ENCODE measurements at places on chromosomes 16 and 17.

DNA sequence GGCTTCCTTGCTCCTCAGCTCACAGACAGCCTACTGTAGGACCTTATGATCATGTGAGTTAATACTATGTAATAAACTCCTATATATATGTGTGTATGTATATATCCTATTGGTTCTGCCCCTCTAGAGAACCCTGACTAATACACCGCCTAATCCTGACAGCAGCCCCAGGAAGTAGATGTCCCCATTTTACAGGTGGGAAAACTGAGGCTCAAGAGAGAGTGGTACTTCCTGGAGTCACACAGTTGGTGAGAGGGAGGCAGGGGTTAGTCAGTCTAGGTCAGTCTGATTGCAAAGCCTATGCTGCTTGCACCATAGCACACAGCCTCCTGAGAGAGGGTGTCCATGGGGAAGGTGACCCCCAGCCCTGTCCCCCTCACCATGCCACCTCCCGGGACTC lies 42.7 kb upstream of the C16orf82 start:
- DNase-seq = no peak

DNA sequence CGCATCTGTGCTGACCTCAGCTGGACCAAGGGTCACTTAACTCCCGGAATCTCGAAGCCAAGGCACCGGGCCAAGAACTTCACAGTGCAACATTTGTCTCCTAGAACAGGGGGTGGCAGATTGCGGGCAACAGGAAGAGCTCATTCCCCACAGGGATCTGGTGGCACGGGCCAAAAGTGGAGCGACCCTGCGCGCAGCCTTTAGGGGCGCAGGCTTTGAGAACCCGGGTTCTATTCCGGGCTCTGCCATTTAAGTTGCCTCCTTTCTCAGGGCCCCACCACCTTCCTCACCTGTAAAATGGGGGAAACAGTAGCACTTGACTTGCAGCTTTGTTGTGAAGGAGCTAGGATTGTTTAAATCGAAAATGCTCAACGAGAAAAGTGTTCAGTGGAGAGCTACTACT lies 651 bp downstream of the SHMT1 start:
- no peak for DNase-seq

DNA sequence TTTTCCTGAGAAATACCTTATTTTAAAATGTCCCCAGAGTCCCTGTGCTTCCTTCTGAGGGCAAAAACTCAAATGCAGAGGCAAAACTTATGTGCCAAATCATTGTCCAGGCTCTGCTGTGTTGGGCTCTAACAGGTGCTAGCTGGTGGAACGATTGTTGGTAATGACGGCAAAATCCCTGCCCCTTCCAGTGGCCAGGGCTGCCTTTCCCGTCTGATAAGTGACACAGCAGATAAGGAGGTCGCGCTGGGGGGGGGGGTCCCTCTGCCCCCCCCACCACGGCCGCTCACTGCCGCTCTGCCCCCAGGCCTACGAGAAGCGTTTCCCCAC lies 29.1 kb downstream of the SEC14L5 start:
- no peak for DNase-seq

DNA sequence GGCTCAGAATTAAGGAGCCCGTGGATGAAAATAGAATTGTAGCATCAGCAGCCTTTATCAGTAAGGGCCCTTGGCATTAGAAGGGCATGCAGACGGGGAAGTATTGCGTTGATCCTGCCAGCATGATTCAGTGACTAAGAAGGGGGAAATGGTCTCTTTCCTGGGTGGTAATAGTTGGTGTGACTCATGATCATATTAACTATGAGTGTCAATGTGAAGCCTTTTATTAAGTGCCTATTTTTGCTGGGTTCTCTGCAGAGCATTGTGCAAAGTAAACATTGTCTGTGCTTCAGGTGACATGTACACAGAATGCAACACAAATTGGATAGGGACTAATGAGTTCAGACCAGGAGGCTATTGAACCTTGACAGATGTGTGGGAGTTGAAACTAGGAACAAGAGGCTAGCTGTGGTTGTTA lies 24.5 kb downstream of the RCVRN start:
- DNase-seq = no peak

DNA sequence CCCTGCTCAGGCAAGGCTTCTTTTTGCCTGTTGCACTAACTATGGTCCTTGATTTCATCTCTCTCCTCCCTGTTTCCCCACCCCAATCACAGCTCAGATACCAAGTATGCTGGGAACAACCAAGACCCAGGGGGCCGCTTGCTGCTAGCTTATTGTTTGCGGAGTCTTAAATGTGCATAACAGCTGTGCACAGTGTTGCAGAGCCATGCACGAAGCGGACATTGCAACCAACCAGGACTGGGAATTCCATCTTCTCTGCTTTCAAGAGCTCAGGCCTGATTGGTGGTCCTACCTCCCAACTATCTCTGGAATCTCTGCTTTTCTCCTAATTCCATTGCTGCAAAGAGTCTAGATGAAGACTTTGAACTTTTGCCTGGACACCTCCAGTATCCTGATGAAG lies 281.3 kb upstream of the TNRC6C start:
- no peak for DNase-seq

DNA sequence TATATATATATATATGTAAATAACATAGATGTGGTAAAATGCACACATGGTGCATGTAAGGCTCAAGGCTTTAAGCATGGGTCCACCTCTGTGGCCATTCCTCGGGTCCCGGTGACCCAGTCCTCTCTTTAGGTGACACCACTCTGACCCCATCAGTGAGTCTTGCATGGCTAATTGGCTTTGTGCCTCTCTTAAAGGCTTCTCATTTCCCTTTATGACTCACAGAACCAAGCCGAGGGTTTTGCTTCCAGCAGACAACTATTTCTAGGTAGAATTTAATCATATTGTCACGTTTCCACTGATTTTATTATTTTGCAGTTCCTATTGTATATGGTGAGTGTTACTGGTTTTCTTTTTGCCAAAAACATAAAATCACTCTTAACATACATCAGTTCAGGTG lies 59.7 kb downstream of the PLCG2 start:
- DNase-seq = no peak

DNA sequence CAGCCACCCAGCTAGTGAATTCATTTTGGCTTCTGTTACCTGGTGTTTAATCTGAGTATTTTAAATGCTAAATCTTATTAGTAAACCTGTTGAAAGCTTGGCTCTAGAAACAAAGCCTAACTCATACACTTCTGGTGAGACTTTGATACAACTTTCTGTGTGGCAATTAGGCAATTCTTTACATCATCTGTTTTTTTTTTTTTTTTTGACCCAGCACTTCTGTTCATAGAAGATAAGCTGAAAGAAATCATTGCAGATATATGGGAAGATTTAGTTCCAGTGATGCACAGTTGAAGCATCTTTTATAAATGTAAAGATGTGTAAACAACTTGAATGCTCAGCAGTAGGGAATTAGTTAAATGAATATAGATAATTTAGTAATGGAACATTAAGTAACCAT lies 21.7 kb upstream of the ABCC11 start:
- DNase-seq = no peak

DNA sequence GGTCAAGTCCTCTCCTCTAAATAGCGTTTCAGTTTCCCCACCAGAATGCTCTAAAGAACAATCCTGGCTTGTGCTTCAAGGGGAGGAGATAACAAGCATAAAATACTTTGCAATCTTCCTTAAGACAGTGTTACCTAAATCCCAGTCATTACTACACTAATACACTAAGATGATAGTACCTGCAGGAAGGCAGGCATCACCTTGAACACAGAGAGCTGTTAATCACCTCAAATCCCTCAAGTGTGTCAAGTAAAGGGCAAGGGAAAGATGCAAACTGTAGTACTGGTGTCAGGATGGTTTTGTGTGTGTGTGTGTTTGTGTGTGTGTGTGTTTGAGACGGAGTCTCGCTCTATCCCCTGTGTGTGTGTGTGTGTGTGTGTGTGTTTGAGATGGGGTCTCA lies 36.8 kb downstream of the NACA2 start:
- no peak for DNase-seq

DNA sequence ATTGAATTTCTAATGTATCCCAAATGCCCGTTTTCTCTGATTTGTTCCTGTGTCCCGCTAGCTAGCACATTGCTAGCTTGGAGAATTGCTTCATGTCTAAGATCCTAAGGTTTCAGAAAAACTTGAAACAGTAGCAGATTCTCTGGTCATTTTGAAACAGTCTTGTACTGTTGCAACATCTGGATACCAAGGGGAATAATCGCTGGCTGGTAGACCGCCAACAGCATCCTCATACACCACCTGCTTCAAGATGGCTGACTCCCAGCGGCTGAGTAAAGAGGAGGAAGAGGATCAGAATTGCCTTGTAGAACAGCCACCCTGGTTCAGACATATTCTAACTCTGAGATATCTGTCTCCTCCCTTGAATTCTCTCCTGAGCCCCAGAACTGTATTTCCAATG lies 226.7 kb upstream of the ELAC2 start:
- no peak for DNase-seq

DNA sequence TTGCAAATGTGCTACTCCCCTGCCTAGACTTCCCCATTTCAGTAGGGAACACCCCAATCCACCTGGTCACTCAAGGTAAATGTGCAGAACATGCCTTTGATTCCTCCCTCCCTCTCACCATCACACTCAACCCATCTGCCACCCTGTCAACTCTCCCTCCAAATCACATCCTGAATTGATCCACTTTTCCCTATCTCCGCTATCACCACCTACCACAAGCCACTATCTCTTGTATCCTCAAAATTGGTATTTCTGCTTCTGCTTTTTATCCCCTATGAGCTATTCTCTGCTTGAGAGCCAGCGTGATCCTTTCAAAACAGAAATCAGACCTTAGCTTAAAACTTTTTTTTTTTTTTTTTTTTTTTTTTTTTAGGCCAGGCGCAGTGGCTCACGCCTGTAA lies 5.4 kb upstream of the NOL11 start:
- no peak for DNase-seq

DNA sequence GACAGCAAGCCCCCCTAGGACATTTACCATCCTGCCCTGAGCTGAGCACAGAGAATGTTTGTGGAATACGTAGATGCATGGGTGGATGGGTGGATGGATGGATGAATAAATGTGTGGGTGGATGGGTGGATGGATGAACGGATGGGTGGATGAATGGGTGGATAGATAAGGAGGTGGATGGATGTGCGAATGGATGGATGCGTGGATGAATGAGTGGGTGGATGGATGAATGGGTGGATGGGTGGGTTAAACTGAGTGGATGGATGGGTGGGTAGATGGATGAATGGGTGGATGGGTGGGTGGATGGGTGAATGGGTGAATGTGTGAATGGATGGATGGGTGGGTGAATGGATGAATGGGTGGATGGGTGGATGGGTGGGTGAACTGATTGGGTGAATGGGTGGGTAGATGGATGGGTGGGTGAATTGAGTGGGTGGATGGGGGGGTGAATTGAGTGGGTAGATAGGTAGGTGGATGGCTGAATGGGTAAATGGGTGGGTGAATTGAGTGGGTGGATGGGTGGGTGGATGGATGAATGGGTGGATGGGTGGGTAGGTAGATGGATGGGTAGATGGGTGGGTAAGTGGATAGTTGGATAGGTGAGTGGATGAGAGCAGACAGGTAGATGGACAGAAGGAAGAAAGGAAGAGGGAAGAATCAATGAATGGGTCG lies 5.2 kb downstream of the TMC6 start:
- DNase-seq = no peak

DNA sequence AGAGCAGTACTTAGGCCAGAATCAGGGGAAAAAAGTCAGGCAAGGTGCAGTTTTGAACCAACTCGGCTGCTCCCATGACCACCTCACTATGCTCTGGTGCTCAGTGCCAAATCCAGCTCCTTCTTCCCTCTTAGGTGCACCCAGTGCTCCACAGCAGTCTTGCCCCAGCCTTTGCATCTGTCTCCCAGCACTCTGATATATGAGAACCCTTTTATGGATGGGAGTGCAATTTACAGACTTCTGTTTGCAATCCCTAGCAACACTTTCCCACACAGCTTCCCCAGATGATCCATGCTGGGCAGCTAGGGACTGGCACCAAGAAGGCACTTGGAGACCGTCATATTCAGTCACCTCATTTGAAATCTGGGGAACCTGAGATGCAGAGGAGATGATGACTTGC lies 267.9 kb upstream of the CCL2 start:
- DNase-seq = no peak

DNA sequence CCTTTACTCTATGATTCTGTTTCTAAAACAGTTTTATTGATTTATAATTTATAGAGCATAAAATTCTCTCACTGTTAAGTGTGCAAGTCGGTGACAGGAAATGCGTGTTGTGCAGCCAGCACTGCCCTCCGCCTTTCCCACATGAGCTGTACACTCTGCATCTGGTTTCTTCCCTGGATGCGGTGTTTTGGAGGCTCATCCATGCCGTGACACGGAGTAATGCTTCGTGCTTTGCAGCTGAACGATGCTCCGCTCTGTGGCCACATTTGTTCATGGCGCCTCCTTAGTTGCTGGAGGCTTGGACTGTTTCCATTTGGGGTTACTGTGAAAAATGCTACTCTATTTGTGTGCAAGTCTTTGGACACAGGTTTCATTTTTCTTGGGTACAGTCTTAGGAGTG lies 7.2 kb upstream of the IGFALS start:
- DNase-seq = no peak

DNA sequence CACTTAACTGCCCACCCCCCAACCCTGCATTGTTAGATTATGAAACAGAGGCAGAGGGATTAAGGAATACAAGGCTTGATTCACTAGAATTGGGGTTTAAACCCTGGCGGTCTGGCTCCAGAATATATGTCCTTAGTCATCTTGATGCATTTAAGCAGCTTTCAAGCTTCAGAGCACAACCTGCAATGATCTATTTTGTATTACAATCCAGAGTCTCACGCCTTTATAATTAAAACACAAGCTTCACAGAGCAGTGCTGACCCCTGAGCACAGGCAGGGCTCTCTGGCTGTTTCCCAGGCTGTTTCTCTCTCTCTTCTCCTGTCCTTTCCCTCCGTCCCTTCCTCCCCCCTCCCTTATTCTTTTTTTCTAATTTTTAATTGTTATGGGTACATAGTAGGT lies 209.1 kb downstream of the SPECC1 start:
- DNase-seq = no peak

- DNase-seq = no peak
Measured at GRCh38 chr16:54347961-54348360, 61.4 kb upstream of the IRX3 start.

DNA sequence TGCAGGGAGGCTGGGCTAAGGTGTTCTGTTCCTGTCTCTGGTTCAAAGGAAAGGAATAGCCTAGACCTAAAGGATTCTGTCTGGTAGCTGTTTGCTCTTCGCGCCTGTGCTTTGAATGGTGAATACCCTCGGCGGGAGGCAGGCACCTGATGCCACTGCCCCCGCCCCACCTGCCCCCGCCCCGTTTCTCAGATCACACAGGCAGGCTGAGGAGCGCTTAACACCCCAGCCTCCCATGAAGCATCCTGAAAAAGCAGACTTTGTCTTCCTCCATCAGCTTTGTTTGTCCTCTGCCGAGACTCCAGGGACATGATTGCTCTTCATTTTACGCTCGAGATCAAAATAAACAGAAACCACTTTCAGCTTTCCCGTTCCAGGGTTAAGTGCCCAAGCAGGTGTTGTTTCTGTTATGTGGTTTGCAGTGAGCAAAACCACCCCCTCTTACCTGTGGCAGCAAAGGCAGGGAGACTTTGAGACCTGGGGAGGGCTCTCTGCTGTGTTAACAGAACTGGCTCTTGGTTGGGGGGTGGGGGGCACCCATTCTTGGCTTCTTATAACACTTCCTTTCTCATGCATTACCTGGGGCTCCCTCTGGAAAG lies 452.1 kb downstream of the WWOX start:
- peak; percentile 99 for DNase-seq

GRCh38 chr17:15398736-15399331 lies 57.4 kb upstream of the TEKT3 start:
- DNase-seq = peak; percentile 20

- DNase-seq = peak; percentile 64
Measured at GRCh38 chr16:85309656-85310587, 197.7 kb upstream of the CIBAR2 start.

- peak; percentile 43 for DNase-seq
Measured at GRCh38 chr17:81396722-81397313, 1.6 kb downstream of the BAHCC1 start.

Data from NCI-H1092 treated with DMSO at 0.1 percent for 48 hours (cell line).